ENCODE measurements at places on chromosomes 1 and 21. TPM values are rescaled to one million over a fixed set of nuclear protein-coding genes. Genes with fewer than 3 reads are reported as not detected.

CELA2B gene
- not detected for total RNA-seq

- no peak for DNase-seq
Observed at GRCh38 chr1:246074421-246074820, 432.7 kb downstream of the SMYD3 start.

GRCh38 chr1:214352838-214353237 is 71.9 kb downstream of the SMYD2 start:
- no peak for DNase-seq

GRCh38 chr1:10250663-10251062 is 40.3 kb downstream of the KIF1B start:
- DNase-seq = no peak

VASH2 gene
- 1.8 TPM for total RNA-seq

- DNase-seq = no peak
Observed at GRCh38 chr1:159827549-159827948, 876 bp downstream of the SLAMF8 start.

DNA sequence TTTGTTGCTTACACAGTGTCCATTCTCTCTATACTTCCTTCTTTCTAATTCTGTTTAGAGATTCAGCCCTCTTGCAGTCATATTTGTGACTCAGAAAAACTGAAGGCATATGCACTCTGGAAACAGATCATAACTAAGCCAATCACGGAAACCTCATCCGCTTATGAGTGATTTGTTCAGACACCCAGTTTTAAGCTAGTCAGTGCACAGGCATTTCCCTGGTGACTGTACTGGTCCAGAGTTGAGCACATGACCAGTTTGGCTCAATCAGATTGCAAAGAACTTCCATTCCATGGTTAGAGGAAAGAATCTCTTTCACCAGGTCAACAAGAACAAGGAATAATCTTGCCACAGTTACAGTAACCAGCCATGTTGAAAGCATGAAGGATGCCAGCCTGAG is 69.2 kb upstream of the SGIP1 start:
- no peak for DNase-seq

- no peak for DNase-seq
Observed at GRCh38 chr1:212545941-212546635, 62.5 kb upstream of the ATF3 start.

NUAK2 gene
- total RNA-seq = 0.41 TPM

DNA sequence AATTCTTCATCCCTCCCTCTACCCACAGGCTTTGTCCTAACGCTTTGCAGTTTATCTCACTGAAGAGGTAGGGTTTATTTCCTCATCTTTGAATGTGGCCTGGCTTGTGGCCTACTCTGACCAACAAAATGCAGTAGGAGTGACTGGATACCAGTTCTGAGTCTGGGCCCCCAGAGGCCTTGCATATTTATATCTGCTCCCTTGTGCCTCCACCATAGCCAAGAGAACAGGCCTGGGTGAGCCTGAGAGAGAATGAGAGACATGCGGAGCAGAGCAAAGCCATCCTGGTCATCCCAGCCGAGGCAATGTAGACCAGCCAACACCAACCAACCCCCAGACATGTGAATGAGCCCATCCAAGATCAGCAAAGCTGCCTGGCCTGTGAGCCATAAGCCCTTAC is 30.3 kb downstream of the SMIM12 start:
- DNase-seq = no peak

SLC2A5 gene
- not detected for total RNA-seq

DNA sequence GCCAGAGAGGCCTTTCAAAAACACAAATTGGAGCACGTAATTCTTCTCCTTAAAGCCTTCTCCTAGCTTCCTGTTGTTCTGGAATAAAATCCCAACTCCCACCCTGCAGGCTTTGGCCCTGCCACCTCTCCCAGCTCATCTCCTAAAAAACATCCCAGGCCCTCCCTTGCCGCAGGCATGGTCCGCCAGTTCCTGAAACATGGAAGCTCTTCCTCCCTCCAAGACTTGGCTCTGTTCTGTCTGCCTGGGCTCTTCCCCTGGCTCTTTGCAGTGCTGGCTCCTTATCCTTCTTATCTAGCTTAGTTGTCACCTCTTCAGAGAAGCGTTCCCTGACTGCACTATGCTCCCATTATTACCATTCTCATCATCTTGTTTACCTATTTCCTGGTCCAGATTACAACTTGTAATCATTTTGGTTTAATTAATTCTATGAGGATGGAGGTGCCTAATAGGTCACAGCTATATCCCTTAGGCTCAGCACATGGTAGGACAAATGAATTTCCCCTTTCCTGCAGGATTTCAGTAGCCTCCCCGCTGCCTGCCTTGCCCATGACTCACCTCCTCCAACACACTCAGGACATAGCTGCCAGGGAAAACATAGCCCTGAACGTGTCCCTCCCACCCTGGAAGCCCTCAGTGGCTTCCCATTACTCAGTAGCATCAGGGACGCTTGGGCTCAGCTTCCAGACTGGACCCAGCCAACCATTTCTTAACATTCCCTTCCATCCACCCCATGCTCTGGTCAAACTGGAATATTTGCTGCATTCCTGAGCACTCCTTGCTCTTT is 15.7 kb upstream of the IGSF21 start:
- no peak for DNase-seq

GRCh38 chr1:10242135-10242534 is 31.8 kb downstream of the KIF1B start:
- no peak for DNase-seq

FOXD2 gene
- 0.11 TPM for total RNA-seq

BMP8B gene
- 1.9 TPM for total RNA-seq

IL6R gene
- total RNA-seq = 1.6 TPM

- DNase-seq = no peak
Observed at GRCh38 chr1:247357781-247358211, 26.1 kb upstream of the ZNF496 start.

TUFT1 gene
- total RNA-seq = 2.6 TPM

GPR161 gene
- total RNA-seq = 1.3 TPM

PTGER3 gene
- total RNA-seq = 0.43 TPM

GRCh38 chr21:36504067-36505058 is 24.4 kb upstream of the CLDN14 start:
- no peak for DNase-seq

GRCh38 chr1:241156231-241156965 is 200.6 kb downstream of the RGS7 start:
- no peak for DNase-seq

GRCh38 chr21:31537872-31538576 is 121.5 kb upstream of the SOD1 start:
- DNase-seq = no peak

DNAJC6 gene
- 3.0 TPM for total RNA-seq

- no peak for DNase-seq
Observed at GRCh38 chr1:207812778-207813511, 61.1 kb downstream of the CD46 start.

DNA sequence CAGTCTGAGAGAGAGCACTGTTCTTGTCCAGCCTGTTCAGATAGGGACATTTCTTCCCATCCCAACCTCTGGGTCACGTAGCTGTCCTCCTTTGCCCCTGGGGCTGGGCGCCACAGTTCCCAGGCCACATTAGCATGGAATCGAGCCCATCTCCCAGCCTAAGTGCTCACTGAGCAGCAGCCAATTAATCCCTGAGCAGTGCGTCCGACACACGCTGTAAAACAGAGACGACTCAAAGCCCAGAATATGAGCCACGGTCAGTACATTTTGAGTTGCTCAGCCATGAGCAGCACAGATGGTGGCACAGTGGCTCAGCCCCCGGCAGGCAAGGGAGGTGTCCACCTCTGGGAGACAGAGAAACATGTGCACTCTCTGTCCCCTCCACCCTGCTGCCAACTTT is 267.4 kb downstream of the NPHP4 start:
- DNase-seq = no peak

DNA sequence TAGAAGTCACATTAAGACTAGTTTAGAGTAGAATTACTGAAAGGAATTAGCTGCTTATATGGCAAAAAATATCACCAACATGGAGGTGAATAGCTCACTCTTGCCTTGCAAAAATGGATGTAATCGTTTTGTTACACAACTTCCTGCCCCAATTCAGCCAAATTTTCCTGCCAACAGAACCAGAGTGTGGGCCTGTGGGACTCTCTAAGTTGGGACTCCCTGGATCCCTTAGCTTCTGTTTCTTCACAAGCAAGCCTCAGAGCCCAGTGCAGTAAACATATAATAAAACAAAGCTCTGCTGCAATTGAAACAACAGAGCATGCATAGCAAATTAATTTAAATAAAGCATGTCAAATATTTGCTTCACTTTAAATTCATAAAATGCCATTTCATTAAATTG is 232.5 kb downstream of the TNR start:
- no peak for DNase-seq

DNA sequence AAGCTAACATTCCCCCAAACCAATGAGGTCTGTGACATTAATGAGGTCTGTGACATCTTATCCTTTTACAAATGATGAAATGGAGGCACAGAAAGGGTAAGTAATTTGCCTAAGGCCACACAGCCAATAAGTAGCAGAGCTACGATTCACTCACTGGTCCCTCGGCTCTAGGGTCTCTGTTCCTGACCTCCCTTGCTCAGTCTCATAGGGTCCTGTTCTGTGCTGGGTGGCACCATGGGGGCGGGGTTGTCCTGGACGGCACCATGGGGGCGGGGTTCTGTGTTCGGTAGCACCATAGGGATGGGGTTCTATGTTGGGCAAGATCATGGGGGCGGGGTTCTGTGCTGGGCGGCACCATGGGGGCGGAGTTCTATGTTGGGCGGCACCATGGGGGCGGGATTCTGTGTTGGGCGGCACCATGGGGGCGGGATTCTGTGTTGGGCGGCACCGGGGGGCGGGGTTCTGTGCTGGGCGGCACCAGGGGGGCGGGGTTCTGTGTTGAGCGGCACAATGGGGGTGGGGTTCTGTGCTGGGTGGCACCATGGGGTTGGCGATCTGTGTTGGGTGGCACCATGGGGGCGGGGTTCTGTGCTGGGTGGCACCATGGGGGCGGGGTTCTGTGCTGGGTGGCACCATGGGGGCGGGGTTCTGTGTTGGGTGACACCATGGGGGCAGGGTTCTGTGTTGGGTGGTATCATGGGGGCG is 55.6 kb downstream of the CLSTN1 start:
- no peak for DNase-seq

GRCh38 chr1:45353685-45354084 is 13.4 kb upstream of the MUTYH start:
- no peak for DNase-seq

GRCh38 chr1:47578721-47579419 is 141.0 kb downstream of the FOXD2 start:
- DNase-seq = no peak

TMEM61 gene
- 0.16 TPM for total RNA-seq

DNA sequence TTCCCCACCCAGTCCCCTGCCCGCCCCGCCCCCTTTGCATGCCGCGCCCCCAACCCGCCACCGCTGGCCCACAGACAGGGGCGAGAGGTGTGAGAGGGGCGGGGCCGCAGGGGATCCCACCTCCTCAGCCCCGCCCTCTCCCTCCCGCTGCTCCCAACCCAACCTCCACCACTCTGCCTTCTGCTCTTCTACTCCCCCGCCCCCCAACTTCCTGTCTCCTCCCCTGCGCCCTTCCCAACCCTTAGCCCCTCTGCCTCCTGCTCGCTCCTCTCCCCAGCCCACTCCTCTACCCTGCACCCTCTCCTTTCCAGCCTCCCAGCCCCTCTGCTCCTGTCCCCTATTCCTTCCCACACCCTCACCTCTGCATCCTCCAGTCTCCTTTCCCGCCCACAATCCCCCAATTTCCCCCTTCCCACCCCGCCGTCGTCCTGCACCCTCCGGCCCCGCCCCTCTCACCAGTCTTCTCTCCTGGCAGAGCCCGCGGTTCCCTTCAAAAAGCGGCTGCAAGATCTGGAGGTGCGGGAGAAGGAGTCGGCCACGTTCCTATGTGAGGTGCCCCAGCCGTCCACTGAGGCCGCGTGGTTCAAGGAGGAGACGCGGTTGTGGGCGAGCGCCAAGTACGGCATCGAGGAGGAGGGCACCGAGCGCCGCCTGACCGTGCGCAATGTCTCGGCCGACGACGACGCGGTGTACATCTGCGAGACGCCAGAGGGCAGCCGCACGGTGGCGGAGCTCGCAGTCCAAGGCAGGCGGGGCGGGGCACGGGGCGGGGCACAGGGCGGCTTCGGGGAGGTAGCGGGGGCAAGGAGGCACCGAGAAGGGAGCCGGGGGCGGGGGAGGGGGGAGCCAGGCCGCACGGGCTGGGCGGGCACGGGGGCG is 5.4 kb downstream of the OBSCN start:
- DNase-seq = peak; percentile 82

- no peak for DNase-seq
Observed at GRCh38 chr1:32639489-32640075, 10.8 kb downstream of the ZBTB8OS start.

TEX50 gene
- total RNA-seq = not detected
